Muscle of arm (tissue), 14 donors: ENCODE measurements at places on chromosomes 3 and 15. TPM values are rescaled to one million over a fixed set of nuclear protein-coding genes. Genes with fewer than 3 reads are reported as not detected.

The ACY1 gene
- 15.7 TPM for polyA plus RNA-seq

The HES1 gene
- 21.5 TPM for polyA plus RNA-seq

The NME9 gene
- 1.5 TPM for polyA plus RNA-seq

DNA sequence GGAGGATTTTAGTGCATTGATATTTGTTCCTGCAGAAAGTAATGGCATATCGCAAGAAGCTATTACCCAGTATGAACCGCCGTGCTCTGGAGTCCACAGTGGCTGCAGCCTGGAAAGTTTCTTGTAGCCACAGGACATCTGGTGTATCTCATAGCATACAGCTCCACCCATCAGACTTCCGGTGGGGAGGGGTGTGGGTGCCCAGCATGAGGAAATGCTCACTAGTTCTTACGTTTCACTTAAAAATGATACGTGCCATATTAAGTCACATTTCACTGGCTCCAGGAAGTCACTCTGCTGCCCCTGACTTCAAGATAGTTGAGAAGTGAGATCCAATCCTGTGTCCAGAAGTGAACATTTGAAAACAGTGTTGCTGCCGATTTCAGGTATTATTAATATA lies 990.4 kb downstream of the GBE1 start:
- no peak for DNase-seq

DNA sequence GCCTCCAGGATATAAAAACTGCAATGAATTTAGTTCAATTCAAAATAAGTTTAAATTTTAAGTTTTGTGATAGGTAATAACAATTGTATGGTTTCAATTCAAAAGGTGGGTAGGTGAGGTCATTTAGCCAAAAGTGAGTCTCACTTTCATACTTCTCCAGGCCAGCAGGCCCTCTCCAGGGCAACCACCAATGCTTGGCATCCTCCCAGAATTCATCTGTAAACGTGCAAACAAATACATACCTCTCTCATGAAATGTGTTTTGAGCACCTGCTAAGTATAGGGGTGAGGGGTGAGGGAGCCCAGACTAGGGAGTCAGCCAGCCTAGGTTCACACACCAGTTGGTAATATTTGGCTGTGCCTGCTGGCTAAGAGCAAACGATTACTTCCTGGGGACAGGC lies 22.0 kb upstream of the RBSN start:
- DNase-seq: no peak

DNA sequence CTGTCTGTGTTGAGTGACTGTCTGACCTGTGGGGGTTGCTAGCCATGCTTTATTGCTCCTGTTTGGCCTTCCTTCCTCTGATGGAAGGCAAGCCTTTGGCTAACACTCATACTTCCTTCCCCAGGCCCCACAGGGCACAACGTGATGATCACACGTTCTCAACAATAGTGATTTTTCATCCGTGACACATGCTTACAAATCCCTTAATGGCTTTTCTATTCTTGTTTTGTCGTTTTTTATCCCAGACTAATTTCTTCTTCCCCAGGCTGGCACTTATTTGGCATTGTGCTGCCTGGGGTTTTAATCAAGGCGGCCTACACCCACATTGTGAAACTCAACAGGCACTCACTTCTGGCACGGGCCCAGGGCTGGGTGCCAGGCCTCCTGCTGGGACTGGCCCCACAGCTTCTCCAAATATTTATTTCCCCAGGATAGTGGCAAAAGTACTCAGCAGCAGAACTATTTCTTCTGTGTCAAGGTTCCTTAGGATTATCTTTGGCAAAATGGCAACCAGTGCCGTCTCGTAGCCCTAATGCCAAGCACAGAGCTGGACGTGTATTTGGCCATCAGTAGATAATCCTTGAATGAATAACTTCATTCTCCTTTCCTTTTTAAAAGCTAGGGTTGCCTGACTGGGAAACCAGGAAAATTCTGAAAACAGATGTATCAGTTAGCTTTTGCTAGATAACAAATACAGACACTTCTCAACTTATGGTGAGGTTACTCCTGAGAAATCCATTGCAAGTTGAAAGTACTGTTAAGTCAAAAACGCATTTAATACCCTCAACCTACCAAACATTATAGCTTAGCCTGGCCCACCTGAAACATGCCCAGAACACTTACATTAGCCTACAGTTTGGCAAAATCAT lies 30.6 kb downstream of the CMTM7 start:
- peak; percentile 31 for DNase-seq

GRCh38 chr3:37086918-37087317 lies 87.5 kb downstream of the LRRFIP2 start:
- no peak for DNase-seq

DNA sequence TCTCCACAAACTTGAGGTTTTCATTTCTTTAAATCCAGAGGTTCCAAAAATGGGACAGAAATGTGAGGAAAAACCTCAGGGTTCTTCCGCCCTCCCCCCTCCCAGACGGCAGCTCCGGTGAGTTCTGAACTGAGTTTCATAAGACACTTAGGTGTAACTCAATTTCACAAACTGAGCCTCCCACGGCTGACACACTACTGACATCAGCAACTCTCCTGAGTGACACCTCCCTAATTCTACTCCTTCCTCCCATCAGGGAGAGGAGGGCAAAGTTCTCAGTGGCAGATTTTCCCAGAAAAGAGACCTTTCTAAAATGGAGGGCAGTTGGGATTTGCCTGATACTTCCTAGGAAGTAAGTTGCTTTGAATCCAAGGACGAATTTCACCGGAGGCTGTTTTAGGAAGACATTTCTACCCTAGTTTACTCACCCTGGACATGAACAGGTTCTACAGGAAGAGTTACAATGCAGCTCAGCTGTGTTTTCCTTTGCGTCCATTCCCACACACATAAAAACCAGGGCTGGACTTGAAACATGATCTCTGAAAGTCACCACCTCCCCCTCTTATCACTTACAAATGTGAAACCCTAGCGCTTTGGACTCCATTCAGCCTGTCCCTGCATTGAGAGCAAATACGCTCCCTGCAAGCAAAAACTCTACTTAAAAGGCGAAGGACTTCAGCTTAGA lies 78.1 kb upstream of the LMOD3 start:
- DNase-seq: peak; percentile 18

DNA sequence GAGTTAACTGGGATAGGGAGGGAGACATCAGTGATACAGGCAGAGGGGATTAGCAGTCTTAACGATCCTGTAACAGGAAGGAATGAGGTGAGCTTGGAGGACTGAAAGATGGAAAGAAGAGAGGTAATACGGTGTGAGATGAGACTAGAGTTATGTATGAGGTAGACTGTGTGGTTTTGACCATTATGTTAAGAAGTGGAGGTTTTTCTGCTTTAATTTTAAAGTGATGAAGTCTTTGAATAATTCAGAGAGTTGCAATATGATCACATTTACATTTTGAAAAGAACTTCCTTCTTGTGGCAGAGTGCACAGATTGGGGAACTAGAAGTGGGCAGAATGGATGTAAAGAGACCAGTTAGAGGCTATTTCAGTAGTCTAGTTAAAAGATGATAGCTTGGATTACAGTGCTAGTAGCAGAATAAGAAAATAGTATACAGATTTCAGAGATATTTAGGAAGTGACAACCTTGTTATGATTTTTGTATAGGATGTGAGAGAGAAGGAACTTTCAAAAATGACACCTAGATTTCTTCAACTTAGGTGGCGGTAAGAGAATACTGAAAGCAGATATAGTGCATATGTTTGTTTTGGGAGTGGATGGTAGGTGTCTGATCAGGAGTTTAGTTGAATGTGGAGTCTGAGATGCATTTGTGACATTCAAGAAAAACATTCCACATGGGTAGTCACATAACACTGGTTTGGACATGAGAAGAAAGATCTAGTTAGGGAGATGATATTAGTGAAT lies 40.5 kb downstream of the STT3B start:
- DNase-seq: no peak

GRCh38 chr3:70963431-70964275 lies 619.9 kb downstream of the FOXP1 start:
- DNase-seq: no peak

DNA sequence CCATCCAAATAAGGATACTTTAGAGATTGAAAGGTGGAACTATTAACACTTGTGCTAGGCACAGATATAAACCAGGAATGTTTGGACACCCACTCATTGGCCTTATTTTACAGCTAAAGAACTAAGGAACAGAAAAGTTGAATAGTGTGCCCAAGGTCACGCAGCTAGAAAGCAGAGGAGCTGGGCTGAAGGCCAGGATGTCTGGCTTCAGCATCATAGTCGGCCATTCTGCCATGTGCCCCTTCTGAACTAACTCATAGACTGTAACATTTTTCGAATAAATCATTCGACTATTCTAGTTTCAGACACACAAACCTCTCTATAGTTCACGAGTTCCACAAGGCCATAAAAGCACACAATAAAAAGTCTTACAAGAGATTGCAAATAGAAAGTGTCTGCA lies 71.1 kb downstream of the SUMF1 start:
- no peak for DNase-seq

DNA sequence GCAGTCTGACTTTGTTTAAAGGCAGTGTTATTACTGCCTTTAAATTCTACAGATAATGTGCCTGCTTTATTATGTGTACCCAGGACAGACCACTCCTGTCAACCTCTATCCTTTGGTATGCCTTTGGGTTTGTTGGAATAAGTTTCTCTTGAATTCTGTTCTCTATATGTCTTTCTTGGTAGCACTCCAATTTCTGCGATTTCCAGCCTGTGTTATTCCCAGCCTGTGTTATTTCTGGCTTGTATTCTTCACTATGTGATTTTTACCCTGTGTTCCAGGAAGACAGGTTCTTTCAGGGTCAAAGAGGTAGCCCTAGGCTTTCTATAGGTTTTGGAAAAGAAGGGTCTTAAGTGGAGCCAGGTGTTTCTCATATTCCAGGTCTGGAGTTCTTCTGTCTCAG lies 407.4 kb upstream of the AZI2 start:
- DNase-seq: no peak

DNA sequence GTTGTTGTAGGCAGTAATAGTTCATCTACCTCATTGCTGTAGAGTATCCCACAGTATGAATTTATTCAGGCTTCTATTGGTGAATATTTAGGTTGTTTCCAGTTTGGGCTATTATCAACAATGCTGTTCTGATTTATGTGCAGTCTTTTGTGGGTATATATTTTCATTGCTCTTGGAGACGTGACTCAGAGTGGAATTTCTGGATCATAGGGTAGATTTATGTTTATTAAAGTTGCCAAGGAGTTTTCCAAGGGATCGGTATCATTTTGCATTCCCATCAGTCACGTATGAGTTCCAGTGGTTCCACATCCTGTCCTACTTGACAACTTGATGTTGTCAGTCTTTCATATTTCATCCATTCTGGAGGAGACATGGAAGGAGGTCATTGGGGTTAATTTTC lies 8.4 kb upstream of the HRH1 start:
- no peak for DNase-seq

DNA sequence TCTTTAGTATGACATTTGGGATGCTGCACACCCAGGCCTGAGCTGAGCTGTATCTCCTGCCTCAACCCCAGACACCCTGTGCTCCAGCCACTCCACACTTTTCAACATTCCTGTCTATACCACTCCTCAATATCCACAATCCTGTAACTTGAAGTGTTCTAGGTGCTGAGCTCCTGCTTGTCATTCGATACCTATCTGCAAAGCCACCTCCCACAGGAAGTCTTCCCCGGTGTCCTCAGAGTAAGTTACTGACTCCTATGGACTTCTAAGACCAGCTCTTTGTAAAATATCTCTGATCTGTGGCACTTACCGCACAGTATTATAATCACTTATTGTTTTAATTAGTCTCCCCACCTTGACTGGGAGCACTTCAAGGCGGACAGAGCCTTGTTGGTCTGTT lies 1.2 kb upstream of the CAV3 start:
- no peak for DNase-seq

- DNase-seq: no peak
Measured at GRCh38 chr3:50183755-50184154, 7.7 kb upstream of the GNAT1 start.

DNA sequence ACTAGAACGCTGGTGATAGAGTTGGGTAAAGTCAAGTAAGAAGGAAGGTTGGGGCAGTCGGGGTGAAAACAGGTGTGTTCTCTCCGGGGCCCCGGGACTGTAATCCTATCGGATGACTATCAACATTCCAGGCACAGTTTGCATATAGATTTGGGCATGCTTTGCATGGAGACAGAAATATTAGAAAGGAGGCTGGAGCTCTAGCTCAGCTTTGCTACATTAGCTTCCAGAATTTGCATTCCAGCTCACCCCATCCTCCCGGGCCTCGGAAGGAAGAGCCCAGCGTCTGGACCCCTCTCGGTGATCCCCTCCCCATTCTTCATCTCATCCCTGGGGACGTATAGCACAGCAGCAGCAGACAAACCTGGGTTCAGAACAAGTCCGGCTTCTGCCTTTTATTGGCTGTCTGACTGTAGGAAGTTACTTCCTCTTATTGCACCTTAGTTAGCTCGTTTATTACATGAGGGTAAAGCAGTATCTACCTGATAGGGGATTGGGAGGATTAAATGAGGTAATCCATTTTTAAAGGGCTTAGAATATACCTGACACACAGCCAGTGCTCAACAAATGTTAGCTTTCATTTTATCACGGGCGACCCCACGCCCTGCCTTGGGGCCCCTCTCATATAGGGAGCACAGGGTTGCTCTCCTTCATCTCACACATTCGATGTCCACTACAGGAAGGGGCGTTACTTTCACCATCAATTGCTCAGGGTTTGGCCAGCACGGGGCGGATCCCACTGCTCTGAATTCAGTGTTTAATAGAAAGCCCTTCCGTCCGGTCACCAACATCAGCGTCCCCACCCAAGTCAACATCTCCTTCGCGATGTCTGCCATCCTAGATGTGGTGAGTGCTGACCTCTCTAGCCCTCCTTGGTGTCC lies 3.2 kb downstream of the HTR3E start:
- DNase-seq: no peak

- DNase-seq: no peak
Measured at GRCh38 chr3:152257563-152258035, 11.1 kb upstream of the MBNL1 start.

- no peak for DNase-seq
Measured at GRCh38 chr3:128409624-128410581, 56.8 kb downstream of the DNAJB8 start.

- no peak for DNase-seq
Measured at GRCh38 chr3:81549831-81550230, 211.6 kb downstream of the GBE1 start.

DNA sequence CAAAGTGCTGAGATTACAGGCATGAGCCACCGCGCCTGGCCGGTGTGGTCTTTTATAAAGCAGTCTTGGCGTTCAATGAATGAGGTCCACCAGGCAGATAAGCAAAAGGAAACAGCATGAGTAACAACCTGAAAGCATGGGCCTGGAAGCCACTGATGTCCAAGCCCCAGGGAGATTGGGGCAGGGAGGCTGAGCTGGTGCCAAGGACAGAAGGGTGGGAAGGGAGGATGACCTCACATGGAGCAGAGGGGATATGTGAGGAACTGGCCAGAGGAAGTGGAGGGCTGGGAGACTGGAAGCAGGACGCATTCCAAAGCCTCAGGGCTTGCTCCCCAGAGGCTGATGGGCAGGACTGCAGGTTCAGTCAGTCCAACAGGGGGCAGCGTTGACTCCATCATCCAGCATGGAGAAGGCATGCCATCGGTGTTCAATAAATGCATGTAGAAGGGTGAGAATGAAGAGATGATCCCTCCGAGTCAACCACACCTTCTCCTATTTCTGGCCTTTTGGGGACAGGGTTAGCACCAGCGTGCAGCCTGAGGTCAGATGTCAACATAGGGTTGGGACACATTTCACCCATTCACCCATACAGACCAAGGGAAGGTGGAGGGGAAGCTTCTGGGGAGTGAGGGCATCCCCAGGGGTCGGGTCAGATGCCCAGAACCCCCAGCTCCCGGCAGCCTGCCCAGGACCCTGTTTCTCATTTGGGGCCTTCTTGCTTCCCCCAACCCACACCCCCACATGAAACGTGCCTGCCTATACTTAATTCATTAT lies 14.8 kb downstream of the MYL3 start:
- DNase-seq: no peak
